ENCODE measurements at places on chromosomes 12 and 14.

DNA sequence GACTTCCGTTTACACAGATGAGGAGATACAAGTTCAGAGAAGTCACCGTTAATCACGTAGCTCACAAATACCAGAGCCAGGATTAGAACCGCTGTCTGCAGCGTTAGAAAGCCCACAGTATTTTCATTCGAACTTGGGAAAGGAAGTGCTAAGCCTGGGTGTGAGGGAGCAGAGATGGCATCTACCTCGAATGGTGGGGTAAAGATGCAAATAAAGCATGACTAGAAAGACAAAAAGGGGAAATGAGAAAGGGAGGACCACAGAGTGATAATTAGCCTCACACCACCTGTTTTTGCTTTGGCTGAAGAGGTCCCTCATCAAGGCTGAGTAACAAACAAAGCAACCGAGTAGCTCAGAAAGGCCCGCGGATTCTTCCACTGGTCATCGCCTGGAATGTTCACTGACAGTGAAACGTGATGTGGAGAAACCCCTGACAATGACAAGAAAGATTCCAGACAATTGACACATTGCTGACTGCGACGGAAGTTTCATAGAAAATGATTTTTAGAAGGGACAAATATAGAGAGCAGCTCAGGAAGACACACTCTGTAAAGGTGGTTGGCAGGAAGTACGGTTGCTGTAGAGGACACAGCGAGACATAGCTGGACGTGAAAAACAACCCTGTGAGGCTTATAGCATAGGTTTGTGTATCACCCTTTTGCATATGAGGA lies 31.5 kb upstream of the BHLHE41 start:
- no peak for DNase-seq

DNA sequence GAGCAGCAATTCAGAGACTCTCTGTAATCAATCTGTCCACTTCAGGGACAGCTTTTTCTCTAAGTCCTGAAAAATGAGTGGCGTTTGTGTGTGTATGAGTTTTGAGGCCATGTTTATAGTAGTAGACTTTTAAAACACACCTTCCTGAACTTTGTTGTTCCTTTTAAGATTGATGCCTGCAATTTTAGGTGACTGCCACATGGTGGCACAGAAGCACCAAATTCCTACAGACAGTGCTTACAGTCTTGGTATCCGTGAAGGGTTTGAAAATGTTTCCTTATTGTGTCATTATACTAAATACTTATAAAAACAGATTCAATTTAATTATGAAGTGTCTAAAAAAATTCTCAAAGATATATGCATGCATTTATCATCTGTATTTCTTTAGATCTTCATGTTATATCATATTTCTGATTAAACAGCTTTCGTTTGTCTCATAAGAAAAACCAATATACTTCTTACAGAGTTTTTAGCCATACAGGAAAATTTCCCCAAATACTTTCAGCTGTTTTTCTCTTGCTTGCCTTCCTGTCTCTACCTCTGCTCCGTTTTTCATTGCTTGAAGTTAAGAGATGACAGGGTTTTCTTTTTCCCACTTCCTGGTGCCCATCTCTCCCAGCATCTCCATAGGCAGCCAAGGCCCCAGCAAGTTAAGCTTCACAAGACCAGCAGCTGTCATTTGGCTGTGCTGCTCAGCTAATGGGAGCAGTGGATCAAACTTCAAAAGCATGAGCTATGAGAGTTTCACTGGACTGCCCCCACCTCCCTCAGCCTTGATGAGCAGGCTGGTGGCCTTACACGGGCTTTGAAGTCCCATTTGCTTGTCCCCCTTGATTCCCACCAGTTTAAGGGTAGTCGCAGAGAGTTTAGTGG lies 259.6 kb downstream of the AKAP6 start:
- peak; percentile 70 for DNase-seq

DNA sequence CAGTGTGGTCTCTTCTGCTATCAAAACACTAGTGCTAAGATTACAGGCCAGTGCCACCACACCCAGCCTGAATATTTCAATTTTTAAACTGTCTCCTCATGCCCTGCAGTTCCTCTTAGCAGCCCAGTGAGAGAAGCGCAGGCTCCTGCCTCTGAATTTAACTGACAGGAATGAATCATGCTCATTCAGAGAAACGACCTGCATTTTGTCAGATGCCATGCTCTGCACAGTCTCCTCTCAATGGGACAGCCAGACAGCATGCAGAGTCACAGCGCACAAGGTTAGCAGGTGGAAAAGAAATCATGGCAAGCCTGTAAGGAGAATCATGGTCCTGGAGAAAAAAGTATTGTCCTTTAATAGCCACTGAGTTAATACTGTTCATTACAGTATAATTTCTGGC lies 691.0 kb upstream of the SEL1L start:
- no peak for DNase-seq

DNA sequence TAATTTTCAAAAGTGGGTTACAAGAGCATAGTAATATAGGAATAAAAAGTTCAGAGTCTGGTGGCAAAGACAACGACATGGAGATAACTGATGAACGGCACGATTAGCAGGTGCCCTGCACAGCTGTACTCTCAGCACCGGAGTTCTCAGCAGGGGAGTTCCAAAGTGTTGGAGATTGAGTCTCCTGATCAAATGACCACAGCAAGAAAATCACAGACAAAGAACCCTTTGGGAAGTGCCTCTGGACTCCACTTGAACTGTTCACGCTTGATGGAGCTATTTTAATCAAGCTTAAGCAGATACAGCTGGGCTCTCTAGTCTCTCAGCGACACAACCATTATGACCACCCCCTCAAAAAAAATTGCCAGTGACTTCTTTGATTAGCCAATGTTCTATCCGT lies 153.1 kb downstream of the ALG10B start:
- DNase-seq = no peak
